ENCODE measurements at places on chromosomes 5 and 9.
A peak's percentile ranks its signal among the peaks of the same experiment; 100 is the strongest.

GRCh38 chr5:36701085-36701698 lies 94.8 kb downstream of the SLC1A3 start:
- no peak for DNase-seq

DNA sequence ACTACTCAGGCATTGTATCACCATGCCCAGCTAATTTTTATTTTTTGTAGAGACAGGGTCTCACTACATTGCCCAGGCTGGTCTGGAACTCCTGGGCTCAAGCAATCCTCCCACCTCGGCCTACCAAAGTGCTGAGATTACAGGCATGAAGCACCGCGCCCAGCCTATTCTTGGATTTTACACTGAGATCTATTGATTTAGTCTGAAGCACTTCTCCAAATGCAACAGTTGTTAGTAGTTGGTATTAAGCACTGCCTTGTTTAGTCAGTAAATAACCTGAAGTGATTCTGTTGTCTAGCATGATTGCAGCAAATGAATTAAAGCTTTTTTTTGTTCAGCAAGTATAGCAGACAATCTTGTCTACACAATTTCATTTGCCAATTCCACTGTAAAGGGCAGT lies 8.9 kb upstream of the CCNB1 start:
- no peak for DNase-seq

- DNase-seq: no peak
Observed at GRCh38 chr5:133412661-133413060, 199.7 kb downstream of the FSTL4 start.

GRCh38 chr5:71972777-71973473 lies 134.3 kb upstream of the MAP1B start:
- DNase-seq: no peak

DNA sequence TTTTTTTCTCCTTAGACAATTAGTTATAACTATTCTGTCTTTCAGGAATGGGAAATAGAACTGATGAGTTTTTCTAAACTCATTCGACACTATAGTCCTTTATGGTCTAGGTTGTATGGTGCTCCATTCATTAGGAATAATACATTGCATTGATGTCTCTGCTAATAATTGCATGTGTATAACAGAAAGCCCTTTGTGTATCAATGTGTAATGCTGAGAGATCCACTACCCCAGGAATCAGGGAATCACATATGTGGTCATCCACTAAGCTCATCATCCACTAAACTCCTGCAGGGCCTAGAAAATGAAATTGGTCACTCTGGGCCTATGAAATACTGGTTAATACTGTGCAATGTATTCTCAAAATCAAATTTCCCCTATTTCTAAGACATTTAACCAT lies 242.0 kb upstream of the CDH18 start:
- no peak for DNase-seq

DNA sequence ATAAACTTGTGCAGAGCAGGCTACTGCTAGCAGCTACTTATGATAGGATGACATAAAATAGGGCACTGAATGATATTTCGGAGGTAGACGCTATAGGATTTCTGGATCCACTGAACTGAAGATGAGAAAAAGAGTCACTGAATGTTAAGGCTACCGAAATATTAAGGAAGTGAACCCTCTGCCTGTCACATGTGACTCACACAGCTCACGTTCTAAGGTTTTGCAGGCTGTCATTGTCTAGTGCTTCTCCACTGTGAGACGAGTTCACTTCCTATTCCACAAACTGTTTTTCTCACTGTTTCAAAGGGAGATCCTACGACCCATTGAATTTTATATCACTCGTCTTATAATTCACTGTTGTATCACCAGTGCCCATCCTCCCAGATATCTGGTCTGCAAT lies 100.8 kb downstream of the CTNND2 start:
- no peak for DNase-seq

- DNase-seq: no peak
Observed at GRCh38 chr9:114163517-114163951, 8.2 kb downstream of the COL27A1 start.

GRCh38 chr9:23229890-23230317 lies 596.1 kb downstream of the ELAVL2 start:
- DNase-seq: no peak

DNA sequence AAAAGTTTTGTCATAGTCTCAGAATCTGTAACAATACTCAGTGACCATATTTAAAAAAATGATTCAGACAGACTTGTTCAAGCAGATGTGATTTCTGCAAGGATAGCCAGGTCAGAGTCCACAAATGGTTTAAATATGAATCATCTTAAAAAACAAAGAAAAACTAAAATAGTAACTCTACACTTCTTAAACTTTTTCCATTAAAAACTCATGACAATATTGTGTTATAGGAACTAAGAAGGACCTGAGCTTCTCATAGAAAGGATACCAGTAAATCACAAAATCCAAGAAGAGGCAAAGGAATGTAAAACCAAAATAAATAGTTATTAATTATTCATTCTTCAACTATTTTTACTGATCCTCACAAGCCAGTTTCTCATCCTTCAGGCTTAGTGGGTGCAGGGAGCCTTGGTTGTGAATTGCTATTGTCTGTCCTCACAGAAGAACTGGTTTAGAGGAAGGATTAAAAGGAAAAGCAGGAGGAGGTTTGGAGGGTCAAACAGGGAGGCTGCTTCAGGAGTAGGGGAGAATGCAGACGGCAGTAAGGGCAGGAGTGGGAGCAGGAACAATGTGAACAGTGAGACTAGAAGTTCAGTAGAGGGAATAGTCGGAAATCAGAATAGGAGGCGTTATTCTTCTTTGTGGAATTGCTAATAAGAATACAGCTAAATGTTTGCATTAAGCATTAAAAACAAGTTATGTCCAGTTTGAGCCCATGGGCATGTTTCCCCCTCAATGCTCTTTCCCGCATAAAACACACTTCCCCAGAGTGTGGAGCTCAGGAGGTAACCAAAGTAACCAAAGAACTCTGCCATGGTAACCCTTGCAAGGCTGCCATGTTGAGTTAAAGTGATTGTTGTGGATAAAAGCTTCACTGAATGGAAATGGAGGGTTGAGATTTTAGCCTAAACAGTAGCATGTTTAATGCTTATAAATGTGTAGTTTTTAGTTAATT lies 110.7 kb downstream of the CCDC192 start:
- DNase-seq: no peak

GRCh38 chr5:132658381-132659302 lies 669 bp downstream of the IL13 start:
- no peak for DNase-seq

- DNase-seq: no peak
Observed at GRCh38 chr9:107325842-107326241, 42.8 kb downstream of the RAD23B start.

DNA sequence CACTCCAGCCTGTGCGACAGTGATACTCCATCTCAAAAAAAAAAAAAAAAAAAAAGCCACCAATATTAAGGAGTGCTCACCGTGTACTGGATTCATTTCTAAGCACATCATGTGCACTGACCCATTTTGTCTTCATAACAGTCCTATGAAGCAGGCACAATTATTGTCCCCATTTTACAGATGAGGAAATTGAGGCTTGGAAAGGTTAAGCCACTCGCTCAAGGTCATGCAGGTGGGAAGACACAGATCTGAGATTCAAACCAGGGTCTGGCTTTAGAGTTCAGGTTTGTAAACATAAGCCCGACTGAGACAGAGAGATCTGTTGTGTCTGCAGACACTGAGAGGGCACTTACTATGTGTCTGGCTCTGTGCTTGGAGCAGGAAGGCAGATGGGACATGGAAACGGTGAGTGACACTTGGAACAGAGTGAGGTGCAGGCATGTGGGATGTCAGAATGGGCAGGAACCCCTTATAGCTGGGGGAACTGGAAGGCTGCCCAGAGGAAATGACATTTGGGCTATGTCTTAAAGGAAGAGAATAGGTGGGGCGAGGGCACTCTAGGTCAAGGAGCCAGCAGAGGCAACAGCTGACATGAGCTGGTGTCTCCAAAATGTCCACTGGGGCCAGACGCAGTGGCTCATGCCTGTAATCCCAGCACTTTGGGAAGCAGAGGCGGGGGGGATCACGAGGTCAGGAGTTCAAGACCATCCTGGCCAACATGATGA lies 69.9 kb downstream of the STK10 start:
- DNase-seq: no peak

- DNase-seq: no peak
Observed at GRCh38 chr9:89079391-89079790, 88.1 kb downstream of the S1PR3 start.

GRCh38 chr9:134644725-134645606 lies 3.4 kb downstream of the COL5A1 start:
- no peak for DNase-seq

- DNase-seq: no peak
Observed at GRCh38 chr5:80623999-80624398, 30.5 kb upstream of the MSH3 start.

DNA sequence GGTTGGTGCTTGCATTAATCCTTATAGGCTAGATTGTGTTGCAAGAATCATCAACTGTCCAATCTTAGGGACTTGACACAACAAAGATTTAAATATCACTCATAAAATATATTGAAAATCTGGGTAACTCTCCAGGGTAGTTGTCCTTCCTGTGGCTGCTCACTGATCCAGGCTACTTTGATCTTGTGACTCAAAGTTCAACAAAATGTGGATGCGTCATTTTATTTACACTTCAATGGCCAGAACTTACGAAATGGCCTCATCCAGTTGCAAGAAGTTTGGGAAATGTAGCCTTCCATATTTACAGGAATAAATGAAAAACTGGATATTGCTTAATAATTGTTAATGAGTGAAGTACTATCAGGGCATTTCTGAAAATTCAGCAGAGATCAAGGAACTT lies 235.5 kb upstream of the ACTBL2 start:
- no peak for DNase-seq

DNA sequence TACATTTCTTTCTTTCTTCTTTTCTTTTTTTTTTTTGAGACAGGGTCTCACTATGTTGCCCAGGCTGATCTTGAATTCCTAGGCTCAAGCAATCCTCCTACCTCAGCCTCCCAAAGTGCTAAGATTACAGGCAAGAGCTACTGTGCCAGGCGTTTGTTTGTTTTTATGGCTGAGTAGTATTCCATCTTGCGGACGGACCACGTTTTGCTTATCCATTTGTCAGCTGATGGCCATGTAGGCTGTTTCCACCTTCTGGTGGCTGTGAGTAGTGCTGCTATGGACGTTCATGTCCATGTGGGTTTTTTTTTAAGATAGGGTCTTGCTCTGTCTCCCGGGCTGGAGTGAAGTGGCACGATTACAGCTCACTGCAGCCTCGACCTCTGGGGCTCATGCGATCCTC lies 2.5 kb downstream of the DOK3 start:
- DNase-seq: no peak

DNA sequence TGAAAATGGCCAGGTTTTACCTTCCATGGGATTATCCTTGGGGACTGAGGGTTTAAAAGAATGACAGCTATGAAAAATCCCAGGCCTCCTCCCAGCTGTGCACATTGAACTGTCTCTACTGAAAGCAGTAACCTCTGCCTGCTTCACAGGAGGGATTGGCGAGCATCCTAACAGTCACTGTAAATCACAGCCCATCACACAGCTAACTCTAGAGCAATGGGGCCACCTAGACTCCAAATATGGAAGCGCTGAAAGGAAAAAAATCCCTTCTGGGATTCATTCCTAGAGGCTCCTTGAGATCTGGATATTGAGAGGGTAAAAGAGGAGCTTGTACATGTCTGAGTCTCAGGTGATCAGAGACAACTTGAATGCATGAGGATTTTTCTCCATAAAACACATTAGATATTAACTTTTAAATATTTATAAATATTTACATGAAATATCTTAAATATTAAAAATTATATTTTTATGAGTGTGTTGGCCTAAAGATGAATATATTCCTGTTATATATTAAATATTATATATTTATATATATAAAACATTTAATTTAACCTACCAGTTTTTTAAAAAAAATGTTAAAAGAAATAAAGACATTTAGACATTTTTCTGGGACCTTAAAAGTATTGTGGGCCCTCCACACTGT lies 133.8 kb upstream of the SLC24A2 start:
- DNase-seq: no peak

DNA sequence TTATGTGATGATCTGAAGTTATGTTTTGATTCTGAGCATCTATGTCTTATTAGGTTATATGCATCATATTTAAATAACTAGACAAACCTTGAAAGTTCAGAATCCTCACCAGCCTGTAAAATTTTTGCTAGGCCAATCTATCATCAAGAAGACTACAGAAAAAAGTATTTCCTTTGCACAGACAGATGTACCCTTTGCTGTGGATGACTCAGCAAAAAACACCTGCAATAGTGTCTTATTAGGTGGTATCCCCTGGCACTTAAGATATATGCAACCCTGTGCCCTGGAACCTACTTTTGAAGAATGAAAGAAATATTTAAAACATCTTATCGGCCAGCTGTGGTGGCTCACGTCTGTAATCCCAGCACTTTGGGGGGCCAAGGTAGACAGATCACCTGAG lies 130.6 kb downstream of the SLF1 start:
- no peak for DNase-seq

- no peak for DNase-seq
Observed at GRCh38 chr9:20749496-20750198, 65.6 kb downstream of the FOCAD start.

- peak; percentile 12 for DNase-seq
Observed at GRCh38 chr9:114852050-114852594, 46.3 kb upstream of the TNFSF15 start.

DNA sequence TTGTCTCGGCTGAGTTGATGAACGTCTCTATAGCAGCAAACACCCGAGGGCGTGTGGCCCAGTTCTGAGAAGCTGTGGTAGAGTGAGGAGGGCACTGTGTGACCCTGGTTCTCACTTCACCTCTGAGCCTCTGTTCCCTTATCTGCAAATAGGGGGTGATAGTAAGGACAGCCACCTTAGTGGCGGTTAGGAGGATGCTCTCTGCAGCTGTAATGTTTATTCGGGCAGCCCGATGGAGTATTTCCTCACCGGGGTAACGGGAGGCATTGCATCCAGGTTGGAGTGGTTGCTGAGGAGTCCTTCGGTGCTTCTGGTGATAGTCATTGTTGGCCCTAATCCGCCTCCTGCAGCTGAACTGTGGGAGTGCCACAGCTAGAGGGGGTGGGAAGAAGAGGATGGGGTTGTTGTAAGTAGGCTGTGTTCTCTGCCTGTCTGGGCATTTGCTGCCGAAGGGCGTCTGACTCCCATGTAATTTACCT lies 13.9 kb downstream of the PRRC2B start:
- DNase-seq: no peak

DNA sequence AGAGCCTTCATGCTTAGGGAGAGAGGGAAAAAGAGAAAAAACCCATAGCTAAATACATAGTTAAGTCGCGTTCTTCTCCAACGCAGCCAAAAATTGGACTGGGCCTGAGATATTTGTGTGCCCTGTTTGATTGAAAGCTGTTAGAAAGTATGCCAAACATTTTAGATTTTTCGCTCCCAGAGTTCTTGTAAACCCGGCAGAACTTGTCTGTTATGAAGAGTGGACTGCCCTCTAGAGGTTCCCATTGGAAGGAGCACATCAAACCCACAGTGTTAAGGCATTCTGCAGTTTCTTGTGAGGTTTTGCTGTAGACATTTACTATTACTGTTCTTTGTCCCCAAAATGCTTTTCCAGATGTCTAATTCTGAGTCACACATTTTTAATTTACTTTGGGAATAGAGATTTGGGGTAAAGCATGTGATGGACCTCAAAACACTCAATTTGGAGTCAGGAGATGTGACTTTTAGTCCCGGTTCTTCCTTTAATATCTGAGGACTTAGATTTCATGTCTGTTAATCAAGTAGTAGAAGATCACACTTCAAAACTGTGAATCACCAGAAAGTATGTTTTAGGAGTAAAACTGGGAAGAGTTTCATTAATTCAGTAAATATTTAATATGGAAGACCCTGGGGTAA lies 96.6 kb downstream of the PCSK1 start:
- DNase-seq: no peak
